Myocyte (in vitro differentiated cells): ENCODE measurements at places on chromosomes 7 and 10. TPM values are rescaled to one million over a fixed set of nuclear protein-coding genes. Genes with fewer than 3 reads are reported as not detected.

CRPPA gene
- total RNA-seq = 6.1 and 13.1 TPM in 2 replicates

MOGAT3 gene
- not detected in 2 replicates for total RNA-seq

RBAK gene
- total RNA-seq = 13.5 and 14.6 TPM in 2 replicates

CCDC71L gene
- total RNA-seq = 33.4 and 52.7 TPM in 2 replicates

ZNF316 gene
- total RNA-seq = 33.7 and 40.8 TPM in 2 replicates

HOXA11 gene
- total RNA-seq = 1.7 TPM in 2 replicates

PTN gene
- total RNA-seq = 0.67 and 0.68 TPM in 2 replicates

SPDYE8 gene
- not detected in 2 replicates for total RNA-seq

DNAJC1 gene
- 22.6 and 29.9 TPM in 2 replicates for total RNA-seq

C10orf90 gene
- total RNA-seq = 0.21 and 0.72 TPM in 2 replicates

ZNF107 gene
- total RNA-seq = 6.6 and 7.4 TPM in 2 replicates

MET gene
- 35.3 and 36.8 TPM in 2 replicates for total RNA-seq

HECW1 gene
- total RNA-seq = not detected in 2 replicates

SMARCD3 gene
- 251 and 274 TPM in 2 replicates for total RNA-seq
